ENCODE measurements at places on chromosomes 7 and 10.
A peak's percentile ranks its signal among the peaks of the same experiment; 100 is the strongest.

DNA sequence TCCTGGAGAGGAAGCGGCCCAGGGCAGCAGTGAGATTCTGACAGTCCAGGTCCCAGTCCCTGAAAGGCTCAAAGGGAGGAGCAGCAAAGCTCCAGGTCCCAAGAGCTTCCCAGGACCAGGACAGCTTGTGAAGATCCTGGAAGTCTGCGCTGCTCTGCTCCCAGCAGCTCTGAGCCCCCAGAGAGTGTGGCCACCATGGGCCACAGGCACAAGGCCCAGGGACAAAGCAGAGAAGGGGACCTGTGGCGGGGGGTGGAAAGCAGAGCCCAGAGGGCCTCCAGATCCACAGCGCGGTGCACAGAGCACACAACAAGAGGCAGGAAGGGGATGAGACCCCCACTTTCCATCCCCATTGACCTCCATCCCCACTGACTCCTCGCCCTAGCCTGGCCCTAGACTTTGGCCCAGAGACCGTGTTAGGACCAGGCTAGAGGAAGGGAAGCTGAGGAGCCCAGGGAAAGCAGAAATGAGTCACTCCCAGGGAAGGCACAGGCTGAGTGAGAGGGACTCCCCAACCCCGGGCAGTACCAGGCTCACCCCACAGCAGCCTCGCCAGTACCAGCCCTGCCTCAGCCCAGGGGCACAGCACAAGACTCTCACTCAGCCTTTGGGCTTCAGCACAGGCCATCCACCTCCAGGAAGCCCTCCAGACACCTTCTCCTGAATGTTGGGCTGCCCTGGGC is 75.5 kb downstream of the GRID1 start:
- no peak for DNase-seq

DNA sequence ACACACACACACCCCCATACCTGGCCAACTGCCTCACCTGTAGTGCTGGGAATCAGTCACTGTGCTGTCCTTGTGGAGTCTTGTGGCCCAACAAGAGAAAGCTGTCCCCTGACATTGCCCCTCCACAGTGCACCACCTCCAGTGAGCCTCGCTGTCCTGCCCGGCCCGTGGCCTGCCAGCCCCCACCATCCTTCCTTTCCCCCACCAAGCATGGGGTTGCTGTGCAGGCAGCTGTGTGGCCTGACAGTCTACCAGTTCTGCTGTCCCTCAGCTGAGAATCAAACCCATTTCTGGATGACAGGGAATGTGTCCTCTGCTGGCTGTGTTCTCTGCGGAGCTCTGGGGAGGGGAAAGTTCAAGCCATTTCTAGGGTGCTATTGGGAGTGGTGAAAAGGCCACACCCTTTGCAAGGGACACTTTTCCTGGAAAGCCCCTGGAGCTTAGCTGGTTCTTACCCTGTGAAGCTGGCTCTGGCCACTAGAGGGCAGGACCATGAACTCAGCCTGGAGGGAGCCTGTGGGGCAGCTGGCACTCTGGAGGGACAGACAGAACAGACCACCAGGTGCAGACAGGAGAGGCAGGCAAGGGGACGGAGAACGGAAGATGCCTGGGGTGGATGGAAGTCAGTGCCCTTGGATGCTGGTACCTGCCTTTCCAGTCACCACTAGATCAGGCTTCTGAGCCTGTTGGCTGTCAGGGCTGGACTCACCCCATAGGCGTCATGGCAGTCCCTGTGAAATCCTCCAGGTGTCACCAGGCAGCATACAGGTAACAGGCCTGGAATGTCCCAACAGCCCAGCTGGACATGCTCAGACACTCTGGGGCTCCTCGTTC is 10.5 kb upstream of the MTPAP start:
- DNase-seq = no peak

DNA sequence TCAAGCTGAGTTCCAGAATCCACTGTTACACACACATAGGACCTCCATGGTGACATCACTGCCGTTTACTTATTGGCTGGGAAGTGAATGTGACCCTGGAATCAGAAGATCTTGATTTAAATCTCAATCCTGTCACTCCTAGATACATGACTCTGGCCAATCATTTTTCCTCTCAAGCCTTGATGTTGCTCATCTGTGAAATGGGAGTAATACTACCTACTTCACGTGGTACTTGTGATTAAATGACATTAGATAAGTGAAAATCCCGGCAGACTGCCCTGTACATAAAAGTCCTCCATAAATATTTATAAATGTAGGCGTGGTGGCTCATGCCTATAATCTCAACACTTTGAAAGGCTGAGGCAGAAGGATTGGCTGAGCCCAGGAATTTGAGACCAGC is 88.0 kb upstream of the SVIL start:
- DNase-seq = no peak

- no peak for DNase-seq
Observed at GRCh38 chr7:77362905-77363304, 53.2 kb downstream of the GSAP start.

- DNase-seq = no peak
Observed at GRCh38 chr10:26738301-26738911, 40.9 kb downstream of the PDSS1 start.

DNA sequence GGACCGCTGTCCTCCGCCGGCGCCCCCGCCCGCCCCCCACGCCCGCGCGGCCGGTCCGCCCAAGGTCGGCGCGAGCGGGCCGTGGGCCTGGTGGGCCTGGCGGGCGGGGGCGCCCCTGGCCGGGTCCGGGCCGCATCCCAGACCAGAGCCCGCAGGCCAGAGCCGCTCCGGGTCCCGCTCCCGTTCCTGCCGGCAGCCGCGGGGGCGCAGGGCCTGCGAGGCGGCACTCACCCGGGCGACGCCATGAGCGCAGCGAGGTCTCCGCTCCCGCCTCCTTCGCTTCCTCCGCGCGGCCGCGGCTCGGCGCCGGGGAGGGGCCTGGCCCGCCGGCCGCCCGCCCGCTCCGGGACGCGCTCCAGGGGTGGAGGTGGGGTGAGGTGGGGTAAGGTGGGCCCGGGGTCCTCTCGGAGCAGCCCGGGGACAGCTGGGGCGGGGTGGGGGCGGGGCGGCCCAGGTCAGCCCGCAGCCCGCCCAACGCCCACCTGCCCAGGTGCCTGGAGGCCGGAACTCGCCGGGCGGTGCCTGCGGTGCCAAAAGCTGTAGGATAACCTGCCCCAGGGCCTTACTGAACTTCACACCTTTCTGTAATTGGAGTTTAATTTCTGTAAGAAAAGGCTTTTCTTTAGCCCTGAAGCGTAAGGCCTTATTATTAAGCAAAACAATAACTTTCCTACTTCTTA is at the start of gene URGCP:
TSS of gene URGCP (minus strand) at position 266 of the 680 bp plus-strand sequence. CDS start at position 245, 21 bp downstream.
- peak; percentile 2 for DNase-seq

DNA sequence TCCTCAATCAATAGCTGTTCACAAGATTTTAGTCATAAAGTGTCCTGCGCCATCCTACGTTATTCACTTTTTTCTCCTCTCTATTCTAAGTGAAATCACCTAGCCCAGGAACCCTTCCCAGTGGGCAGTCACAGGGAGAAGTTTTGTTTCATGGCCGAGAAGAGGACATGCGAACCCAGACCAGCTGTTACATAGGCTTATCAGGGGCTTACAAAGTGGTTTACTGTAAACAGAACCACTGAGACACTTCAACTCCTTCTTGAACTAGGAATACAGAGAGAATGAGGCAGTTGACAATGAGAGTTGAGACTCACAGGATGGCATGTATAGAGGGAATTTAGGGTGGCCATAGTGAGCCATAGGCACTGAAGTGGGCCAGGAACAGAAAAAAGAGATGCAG is 246.9 kb upstream of the GLI3 start:
- DNase-seq = no peak

DNA sequence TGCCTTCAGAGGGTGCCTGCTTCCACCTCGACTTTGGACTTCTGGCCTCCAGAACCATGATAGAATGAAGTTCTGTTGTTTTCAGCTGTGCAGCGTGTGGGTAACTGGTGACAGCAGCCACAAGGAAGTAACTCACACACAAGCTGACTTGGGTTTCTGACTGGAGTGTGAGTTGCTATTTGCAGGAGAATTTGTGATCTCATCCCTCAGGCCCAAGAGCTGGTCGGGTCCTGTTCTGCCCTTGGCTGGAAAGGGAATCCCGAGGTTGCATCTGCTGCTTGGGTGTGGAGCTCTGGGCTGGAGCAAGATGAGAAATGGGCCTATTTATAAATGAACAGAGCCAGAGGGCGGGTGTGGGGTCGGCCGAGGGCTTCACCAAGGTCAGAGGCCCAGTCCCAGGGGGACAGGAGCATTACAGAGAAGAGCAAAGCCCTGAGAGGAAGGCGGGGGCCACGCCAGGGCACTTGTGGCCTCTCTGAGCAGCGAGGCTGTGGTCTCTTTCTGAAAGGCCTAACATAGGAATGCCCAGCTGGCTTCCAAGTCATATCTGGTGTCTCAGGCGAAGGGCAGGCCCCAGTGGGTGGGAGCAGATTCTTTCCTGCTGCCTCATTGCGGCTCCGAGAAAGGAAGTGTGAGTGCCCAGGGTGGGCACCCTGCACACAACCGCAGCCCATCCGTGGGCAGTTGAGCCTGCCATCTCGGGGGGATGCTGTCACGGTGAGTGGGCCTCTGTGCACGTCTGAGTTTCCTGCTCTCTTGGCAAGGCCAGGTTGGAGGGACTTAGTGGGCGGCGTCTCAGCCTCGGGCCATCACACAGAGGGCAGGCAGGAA is 26.5 kb upstream of the C10orf71 start:
- no peak for DNase-seq

DNA sequence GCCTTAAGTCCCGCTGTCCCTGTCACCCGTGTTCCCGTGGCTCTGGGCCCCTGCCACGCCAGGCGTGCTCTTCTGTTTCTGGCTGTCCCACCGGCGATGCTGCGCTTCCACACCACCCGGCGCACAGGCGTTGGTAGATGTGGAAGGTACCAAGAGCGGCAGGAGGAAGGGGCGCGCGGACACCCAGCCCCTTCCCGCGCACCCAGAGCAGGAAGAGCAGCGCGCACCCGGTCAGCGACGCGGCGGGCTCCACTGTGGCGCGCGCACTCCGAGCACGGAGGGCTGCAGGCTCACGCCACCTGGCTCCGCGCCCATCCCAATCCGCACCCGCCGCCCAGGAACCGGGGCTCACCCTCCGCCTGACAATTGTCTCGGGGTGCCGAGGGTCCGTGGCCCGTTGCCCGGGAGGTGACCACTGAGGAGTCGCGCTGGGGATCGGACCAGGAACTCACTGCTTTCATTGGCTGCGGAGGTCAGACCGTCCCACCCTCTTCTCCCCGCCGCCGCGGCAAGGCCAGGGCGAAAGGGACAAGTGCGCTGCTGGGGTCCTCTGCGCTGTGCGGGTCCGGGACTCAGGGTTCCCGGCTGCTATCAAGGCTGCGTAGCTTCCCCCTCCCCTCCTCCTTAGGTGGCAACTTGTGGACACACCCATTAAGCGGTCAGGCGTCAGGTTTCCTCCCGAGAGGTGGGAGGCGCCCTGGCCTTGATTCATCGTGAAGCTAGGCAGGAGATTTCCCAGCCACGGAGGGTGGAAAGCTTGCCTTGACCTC is 121.6 kb upstream of the ZNF92 start:
- peak; percentile 63 for DNase-seq

DNA sequence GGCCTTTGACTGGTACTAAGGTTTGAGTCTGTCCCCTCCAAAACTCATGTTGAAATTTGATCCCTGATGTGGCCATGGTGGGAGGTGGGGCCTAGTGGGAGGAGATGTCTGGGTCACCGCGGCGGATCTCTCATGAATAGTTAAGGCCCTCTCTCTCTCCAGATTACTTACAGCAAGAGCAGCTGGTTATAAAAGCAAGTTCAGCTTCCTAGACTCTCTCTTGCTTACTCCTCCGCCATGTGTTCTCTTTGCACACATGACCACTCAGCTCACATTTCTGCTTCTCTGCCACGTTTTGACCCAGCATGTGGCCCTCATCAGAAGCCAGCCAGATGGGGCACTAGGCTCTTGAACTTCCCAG is 29.9 kb upstream of the ZMIZ1 start:
- no peak for DNase-seq

DNA sequence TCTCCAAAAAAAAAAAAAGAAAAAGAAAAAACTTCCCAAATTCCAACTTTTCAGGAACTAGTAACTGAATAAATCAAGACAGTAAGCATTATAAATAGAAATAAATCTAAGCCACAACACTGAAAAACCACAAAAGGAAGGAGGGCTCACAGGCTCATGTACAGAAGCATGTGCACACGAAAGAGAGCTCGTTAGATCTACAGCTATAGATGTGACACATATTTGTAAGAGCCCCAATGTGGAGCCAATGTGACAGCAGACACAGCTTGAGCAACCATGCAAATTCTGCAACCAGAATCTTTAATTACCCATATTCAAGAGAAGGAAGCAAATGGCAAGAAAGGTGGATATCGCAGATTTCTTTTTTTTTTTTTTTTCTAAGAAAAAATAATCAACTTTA is 94.7 kb downstream of the SORBS1 start:
- DNase-seq = no peak

DNA sequence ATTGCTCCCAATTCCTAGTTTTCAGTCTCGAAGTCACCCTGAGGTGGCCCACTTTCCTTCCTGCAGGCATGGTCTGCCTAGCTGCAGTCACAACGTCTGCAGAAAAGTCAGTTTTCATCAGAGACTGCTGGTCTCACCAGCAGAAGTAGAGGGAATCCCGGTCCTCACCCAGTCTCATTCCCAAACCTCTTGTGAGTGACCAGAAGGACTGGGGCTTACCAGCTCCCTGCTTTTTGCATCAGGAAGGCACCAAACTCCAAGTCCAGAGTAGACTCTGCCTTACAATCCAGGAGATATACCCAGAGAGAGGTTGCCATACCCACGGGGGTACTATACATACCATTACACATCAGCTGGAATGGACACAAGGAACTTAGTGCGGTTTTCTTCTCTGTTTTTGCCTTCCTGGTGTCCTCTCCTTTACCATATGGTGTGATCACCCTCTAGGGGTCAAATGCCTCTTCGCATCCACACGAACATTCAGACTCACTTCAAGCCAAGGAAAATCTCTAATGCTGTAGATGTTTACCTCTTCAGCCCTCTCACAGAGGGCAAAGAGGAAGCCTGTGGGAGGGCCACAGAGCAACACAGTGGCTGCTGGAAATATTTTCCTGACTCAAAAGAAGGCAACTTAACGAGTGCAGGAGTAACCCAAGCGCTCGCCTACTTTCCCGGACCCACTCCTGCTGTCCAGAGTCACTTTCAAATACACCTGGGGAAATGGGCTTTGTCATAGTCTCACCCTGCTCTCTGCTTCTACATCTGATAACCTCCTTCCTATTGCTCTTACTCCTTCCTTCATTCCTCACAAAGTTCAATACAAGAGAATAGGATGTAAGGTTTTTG is 220.9 kb downstream of the C7orf25 start:
- no peak for DNase-seq

GRCh38 chr10:1560535-1561192 is 176.7 kb downstream of the ADARB2 start:
- DNase-seq = no peak

- no peak for DNase-seq
Observed at GRCh38 chr10:89475125-89475524, 60.3 kb downstream of the SLC16A12 start.

DNA sequence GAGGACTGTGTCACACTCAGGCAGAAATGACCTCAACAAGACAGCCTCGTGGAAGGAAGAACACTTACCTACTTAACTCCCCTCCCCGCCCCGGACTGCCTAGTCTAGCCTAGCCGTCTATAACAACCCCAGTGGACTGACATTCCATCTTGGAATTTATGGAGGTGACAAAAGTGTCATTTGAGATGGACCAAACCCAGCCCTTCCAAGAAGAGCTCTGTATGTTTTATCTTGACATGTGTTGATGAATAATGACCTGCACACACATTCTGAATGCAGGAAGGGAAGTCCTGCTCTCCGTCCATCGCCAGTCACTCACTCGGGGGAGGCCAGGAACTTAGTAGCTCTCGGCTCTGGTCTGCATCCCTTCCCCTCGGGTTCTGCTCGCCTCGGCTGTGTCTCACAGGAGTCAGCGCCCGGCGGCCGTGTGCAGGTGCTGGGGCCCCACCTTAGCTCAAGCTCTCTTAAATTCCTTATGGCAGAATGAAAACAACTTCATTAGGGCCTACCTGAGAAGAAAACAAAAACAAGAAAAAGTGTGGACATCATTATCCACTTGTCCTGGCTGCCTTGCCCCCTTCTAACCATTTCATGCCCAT is 140.9 kb upstream of the NPS start:
- DNase-seq = no peak
